Dorsolateral prefrontal cortex (tissue), 122 donors: ENCODE measurements at places on chromosomes 11 and 22.

DNA sequence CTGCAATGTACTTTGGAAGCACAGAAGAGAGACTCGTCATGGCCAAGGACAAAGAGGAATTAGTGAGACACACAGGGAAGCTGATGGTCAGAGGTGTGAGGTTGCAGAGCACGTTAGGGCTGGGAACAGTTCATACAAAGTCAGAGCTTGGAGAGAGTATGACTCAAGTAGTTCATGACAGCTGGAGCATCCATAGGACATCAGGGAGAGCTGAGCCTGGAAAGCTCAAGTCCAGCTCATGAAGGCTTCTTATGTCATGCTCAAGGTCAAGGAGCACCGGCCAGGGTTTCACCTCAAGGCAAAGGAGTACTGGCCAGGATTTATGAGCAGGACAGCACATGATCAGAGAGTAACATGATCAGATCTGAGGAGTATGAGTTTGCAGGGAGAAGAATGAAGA, 64.6 kb upstream of the CHST1 start:
- no peak for DNase-seq

- DNase-seq, result peak; percentile 44
Observed at GRCh38 chr22:27881421-27881820, 37.6 kb downstream of the PITPNB start.

DNA sequence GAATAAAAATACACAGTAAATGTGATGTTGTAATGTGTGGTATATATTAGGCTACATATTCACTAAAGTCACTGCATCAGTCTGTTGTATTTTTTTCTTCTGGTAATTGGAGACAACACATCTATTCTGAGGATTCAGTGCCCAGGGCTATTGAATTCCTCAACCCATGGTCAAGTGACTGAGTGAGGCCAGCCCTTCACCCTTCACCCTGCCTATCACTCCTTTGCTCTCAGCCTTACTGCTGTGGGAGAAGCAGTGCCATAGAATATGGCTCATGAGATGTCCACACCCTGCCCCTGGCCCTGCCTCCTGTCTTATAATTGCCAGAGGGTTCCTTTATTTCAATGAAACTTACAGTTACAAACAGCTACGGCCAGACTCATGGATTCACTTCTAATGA, 295.6 kb downstream of the NTM start:
- DNase-seq, result no peak

GRCh38 chr22:17754233-17754925, 19.9 kb downstream of the BID start:
- DNase-seq, result no peak

GRCh38 chr11:28243581-28243980, 135.4 kb downstream of the METTL15 start:
- no peak for DNase-seq

- DNase-seq, result no peak
Observed at GRCh38 chr11:102580185-102580951, 44.8 kb downstream of the MMP20 start.

DNA sequence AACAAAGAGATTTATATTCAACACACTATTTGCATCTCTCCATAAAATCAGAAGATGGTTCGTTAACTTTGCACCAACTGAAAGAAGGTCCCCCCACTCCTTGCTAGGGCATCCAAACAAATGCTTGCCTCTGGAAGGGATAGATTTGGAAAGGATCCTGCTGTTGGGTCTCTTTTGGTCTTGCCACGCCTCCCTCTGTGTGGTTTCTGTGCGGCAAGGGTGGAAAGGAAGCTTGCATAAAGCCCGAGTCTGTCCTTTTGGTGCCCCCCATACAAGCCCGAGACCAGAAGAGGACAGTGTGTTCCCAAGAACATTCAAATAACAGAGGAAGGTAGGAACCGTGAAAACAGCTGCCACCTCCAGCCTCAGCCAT, 15.1 kb downstream of the SCGB1A1 start:
- no peak for DNase-seq

DNA sequence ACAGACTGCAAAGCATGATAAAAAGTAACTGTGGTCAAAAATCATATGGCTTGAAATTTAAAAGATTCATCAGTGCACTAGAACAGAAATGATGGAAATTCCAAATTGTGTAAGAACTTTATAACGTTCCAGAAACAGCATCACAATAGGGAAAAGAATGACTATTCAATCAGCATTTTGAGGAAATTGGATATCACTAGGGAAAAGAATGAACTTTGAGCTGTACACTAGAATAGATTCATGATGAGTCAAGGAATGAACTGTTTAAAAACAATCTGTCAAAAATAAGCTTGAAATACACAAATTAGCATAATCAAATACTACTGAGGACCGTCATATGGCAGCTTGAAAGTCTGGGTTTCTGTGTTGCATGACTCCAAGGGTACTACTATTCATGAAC, 20.5 kb upstream of the HEPHL1 start:
- DNase-seq, result no peak

DNA sequence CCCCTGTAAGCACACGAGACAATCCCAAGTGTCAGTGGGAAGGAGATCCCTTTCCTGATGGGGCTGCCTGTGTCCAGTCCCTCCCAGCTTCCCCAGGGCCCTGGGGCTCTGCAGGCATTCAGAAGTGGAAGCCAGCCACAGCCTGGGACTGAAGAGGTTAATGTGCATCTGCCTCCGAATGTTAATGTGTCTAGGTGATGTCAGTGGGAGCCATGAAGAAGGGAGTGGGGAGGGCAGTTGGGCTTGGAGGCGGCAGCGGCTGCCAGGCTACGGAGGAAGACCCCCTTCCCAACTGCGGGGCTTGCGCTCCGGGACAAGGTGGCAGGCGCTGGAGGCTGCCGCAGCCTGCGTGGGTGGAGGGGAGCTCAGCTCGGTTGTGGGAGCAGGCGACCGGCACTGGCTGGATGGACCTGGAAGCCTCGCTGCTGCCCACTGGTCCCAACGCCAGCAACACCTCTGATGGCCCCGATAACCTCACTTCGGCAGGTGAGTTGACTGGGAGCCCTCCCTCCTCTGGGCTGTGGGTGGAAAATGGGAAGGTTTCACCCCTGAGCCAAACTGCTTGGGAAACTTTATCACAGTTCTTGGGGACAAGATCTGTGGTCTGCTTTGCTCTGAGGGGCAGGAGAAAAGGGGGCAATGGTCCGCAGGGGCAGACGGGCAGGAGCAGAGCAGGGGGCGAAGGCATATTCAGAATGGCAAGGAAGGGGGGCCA, at the start of gene MCHR1:
Gene MCHR1, plus strand, starts transcription at position 236 of the 715 bp plus-strand sequence. Its CDS starts 169 bp downstream, at position 405.
- DNase-seq, result no peak

- no peak for DNase-seq
Observed at GRCh38 chr11:105071089-105071732, 26.1 kb upstream of the CARD16 start.

DNA sequence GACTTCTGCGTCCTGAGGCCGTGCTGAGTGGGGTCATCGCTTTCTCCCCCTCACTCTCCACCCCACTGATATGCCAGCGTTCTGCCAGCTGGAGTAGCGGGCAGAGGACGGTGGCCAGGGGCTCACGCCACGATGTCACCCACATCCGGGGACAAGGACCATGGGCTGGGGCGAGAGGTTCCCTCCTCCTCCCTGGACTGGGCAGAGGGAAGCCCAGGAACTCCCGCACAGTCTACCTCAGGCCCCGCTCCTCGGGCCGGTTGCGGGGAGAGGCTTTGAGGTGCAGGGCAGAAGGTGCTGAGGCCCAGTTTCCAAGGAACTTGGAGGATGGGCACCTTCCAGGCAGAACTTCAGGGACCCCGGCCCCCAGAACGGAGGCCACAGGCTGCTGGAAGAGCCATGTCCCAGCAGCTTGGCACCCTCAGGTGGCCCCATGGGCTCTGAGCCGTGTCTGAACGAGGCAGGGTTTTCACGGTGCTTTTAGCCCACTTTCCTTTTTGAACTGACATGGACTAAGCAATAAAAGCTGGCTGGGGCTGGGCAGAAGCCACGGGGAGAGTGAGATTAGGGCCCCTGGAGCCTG, 25.4 kb downstream of the ADAMTS15 start:
- no peak for DNase-seq

DNA sequence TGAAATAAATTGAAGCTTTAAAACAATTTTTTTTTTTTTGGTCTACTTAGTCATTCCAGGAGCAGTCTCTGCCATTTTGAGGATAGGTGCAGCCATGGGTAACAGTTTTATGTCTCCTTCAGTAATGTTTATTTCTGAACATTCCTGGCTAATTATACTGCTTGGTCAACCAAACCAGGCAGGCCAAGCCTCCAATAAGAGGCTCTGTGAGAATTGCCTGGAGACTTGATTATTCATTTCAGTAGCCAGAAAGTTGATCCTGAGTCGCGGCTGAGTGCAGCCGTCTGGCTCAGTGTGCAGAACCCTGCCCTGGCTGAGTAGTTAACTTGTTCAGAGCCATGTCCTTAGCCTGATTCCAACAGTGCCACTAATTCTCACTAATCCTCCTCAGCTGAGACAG, 364.0 kb upstream of the FAT3 start:
- DNase-seq, result no peak

GRCh38 chr22:36155702-36156101, 4.9 kb downstream of the APOL3 start:
- DNase-seq, result no peak

DNA sequence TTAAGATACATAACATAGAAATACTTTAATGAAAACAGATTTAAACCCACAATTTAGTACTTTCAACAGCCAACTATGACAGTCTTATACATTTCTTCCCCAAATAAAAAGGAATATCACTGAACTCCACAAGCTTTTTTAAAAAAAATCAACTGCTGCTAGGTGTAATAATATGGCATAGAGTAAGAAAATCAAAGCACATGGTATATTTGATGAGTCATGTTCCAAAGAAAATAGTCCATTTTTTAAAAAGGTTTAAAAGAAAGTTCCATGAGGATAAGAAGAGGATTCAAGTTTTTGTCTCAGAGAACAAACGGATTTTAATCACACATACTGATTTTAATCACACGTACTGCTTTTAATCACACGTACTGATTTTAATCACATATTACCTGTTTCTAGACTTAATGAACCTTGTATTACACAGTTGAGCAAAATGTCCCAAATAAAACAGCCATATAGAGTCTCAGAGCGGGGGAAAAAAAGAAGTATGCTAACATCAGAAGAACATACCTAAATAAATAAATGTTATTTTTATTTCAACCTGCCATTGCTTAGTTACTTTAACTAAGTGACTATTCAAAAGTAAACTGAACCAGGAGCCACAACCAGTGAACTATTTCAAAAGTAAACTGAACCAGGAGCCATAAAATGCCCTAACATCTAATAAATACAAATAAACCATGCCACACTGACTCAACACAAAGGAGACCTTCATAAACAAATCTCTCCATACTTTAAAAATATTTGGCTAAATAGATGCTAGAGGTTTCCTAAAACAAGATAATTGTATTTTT, 198.4 kb downstream of the SBF2 start:
- no peak for DNase-seq

GRCh38 chr11:128745311-128746136, 51.7 kb downstream of the FLI1 start:
- no peak for DNase-seq

- no peak for DNase-seq
Observed at GRCh38 chr11:119342362-119343130, 1.9 kb upstream of the C1QTNF5 start.

DNA sequence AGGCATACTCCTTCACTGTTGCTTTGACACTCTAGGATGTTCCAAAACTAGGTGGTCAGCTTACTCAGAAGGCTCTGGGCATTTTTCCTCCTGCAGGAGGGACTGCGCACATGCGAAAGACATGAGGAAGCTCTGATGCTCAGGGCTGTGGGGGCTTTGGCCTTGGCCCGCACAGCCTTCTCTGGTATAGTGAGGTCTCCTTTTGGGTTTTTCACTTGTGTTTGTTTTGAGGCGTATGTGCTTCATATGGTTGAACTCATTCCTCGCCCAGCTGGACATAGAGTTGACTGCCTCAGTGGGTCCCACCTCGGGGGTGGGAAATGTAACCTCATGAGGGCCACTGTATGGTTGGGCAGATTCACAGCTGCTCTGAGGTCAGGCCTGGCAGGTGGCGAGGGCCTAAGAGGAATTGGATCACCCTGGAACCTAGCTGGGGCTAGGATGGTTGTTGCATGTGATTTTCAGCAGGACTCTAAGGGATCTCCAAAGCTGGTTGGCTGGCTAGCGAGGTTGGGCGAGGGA, 63.7 kb downstream of the PTPRJ start:
- DNase-seq, result no peak

DNA sequence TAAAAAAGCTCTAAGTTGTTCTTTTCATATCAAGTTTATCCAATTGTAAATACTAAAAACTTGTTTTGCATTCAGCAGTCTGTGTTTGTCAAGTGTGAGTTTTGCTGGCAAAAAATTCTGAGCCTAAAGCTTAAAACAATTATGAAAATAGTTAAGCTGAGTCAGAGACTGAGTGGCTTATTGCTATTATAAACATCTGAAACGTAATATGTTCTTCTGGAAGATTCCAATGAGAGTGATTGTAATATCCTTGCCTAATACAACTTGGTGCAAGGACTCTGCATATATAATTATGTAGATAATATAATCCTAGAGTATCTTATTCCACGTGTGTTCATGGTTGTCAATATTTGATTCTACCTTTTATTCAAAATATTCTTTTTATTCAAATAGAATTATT, 14.1 kb upstream of the NUP50 start:
- no peak for DNase-seq

DNA sequence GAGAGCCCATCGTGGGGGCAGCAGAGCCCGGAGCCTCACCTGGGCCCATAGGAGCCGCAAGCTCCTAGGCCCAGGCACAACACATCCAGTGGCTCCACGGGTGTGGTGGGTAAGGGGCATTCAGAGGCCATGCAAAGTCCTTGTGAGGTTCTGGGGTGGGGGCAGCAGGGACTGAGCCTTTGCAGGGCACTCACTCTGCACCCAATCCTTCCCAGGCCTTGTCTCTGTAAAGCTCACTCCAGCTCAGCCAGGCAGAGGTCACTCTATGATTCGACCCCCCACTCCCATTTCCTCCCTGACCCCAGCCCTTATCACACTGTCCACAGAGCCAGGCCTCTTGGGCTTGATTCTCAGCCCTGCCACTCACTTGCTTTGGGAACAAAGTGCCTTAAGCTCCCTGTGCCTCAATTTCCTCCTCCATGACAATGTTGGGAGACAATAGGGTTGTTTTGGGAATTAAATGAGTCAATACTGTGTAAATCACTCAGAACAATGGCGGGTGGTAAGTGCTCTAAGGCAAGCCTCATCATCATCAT, 46.6 kb downstream of the LRRC32 start:
- no peak for DNase-seq

DNA sequence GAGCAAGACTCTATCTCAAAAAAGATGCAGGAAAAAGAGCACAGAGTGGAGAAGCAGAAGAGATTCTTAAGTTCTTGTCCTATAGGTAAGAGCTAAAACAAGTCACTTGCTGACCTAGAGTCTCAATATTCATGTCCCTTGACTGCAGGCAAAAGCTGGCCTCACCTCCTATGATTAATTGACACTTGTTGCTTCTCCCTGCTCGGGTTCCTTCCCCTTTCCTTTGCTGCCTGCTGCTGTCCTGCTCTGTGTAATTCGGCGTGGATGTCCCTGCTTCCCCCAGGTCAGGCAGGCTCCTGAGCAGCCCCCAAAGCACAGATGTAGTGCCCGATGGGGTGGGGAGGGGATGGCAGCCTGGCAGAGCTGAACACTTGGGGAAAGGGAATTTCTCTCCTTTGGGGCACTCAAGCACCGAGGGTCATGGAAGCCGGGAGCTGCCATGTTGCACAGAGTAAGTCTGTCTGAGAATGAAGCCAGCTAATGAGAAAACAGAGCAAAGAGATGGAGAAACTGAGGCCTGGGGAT, 60.8 kb upstream of the NUP50 start:
- no peak for DNase-seq

GRCh38 chr22:41932353-41932752, 5.7 kb upstream of the TNFRSF13C start:
- DNase-seq, result no peak
